ENCODE measurements at places on chromosomes 13 and 19.

- DNase-seq = no peak
These were observed 205.8 kb downstream of the LMO7 start for GRCh38 chr13:75841905-75842304.

- no peak for DNase-seq
These were observed 18.8 kb upstream of the TNFRSF19 start for GRCh38 chr13:23551213-23552008.

DNA sequence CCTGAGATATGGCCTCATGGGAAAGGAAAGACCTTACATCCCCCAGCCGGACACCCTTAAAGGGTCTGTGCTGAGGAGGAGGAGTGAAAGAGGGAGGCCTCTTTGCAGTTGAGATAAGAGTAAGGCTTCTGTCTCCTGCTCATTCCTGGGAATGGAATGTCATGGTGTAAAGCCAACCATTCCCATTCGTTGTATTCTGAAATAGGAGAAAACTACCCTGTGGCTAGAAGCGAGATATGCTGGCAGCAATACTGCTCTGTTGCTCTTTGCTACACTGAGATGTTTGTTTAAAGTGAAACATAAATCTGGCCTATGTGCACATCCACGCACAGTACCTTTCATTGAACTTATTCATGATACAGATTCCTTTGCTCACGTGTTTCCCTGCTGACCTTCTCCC is 783 bp upstream of the ZNF587B start:
- DNase-seq = no peak

DNA sequence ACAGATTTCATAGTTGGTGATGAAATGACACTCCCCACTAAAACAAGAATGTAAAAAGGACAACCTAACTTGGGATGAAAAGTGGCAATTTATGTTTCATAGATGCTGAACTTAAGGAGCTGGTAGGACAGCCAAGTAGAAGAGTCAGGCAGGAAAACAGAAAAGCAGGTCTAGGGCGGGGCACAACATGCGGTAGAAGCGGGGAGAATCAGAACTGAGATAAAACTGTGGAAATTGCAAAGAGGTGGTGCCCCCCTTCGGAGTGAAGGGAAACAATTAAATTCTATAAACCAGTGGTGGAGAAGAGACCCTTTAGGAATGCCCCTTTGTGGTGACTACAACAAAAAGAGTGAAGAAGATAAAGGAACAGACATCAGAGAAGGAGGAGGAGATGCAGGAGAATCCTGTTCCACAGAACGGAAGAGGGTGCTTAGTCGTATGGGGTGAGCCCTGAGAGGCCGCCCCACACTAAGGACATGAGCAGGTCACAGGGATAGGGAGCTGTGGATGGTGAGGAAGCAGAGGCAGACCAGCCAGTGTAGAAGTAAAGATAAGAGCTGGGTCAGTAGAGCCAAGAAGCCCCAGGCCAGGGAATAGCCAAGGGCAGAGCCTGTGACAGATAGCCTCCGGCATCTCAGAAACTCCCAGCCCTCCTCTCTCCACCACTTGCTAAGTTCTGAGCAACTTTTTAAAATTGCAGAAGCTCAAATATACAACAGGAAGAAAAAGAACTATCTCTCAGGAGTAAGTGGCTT is 100.3 kb upstream of the DOCK9 start:
- no peak for DNase-seq

- no peak for DNase-seq
These were observed 2.6 kb downstream of the MRPL54 start for GRCh38 chr19:3765121-3765520.

DNA sequence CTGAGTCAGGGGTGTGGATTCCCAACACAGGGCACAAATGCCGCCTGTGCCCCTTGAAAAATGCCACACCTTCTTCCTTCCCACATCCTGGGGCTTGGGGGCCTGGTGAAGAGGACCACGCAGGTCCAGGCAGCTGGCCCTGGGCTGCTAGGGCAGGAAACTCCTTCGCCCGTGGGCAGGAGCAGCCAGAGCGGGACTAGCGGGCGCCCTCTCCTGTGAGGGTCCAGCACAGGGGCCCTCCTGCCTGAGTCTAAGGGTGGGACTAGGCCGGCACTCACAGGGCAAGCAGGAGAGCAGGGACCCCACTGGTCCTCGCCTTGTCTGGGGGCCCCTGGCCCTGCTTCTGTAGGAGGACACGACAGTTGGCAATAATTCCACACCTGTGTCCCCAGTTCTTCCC is 7.5 kb upstream of the CEBPA start:
- no peak for DNase-seq

- DNase-seq = peak; percentile 39
These were observed 104.9 kb downstream of the CACNA1A start for GRCh38 chr19:13401388-13401787.

DNA sequence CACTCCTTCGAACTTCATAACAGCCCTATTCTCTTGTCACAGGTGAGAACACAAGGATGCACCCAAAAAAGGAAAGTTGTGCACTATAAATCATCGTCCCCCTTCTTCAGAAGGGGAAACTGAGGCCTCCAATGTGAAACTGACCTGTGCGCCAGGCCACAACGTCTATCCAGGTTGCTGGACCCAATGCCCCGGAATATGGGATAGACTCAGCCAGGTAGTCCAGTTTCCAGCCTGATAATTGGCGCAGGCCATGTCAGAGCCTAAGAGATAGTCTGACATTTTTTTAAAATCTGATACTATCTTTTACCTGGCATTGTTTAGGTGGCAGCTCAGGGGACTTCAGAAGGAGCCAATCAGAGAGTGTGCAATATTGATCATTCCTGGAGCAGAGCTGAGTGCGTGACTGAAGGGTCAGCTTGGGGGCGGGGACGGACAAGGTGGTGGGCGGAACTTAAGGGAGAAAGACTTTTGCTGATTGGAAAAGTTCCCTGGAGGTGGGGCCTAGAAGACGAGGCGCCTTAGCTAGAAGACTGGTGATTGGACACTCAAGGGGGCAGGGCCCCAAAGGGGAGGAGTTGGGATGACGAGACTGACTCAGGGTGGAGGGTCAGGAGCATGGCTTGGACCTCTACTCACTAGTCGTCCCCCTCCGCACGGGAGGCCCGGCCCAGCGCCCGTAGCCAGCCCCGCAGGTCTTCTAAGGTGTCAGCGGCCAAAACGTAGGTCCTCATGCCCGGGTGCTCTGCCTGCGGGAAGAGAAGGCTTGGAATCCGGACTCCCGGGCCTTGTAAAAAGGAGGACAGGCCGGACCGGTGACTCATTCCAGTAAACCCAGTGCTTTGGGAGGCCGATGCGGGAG is 8.5 kb downstream of the PLEKHA4 start:
- DNase-seq = no peak

DNA sequence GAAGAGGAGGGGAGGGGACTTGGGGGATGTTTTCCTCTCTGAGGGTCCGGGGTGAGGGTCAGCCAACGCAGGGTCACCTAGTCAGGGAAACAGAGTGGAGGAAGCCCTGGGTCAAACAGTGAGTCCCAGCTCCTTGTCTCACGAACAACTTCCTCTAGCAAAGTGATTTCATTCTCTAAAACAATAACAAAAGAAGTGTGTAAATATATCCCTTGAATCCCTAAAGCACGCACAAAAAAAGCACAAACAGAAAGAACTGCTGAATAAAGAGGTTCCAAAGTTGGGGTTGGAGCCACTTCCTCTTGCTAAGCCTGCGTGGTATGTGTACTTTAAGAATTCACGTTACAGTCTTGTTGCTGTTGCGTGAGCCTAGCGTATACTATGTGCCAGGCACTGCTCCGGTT is 1.5 kb upstream of the C5AR2 start:
- no peak for DNase-seq

- no peak for DNase-seq
These were observed 557.0 kb downstream of the SLITRK1 start for GRCh38 chr13:83325125-83325853.
